ENCODE measurements at places on chromosomes 3 and 15. TPM values are rescaled to one million over a fixed set of nuclear protein-coding genes. Genes with fewer than 3 reads are reported as not detected.

- no peak overlapping the region for H3K4me3 ChIP-seq
- H3K27ac ChIP-seq, result no peak overlapping the region
- no peaks in the 10 kb centered on the region for H3K27me3 ChIP-seq
- peaks cover under 1% of the 10 kb centered on the region for H3K36me3 ChIP-seq
- H3K4me1 ChIP-seq, result peaks cover 18% of the 10 kb centered on the region
Measured at GRCh38 chr3:113690482-113690881, 6.0 kb downstream of the USF3 start.

DNA sequence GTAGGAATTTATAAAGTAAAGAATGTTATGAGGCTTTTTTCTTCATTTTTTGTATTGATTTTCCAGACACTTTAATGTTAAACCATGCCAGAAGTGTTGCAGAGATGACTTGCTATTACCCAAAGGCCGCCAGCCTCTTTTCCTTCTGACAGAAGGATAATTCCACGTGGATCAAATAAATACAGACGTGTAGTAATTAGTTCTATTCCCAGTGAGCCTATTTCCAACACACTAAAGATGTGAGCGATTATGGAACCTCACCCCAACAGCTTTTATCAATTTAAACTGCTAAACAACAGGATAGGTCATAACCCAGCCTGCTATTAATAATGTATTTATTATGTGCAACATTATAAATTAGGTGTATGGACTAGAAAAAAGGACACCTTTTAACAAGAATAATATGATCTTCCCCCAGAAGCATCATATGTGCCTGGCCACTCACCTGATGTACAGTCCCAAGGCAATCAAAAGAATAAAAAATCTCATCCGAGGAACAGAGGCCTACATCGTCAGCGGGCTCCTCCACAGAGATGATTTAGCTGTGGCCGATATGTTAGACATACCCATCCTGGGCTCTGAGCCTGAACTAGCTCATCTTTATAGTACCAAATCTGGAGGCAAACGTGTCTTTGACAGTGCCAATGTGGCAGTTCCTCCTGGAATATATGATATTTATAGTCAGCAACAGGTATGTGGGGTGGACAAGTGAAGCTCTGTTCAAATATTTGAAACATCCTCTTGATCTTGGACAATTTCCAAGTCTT is 125.9 kb upstream of the C15orf61 start:
- H3K36me3 ChIP-seq, result no peaks in the 10 kb centered on the region
- H3K27me3 ChIP-seq, result no peaks in the 10 kb centered on the region
- H3K4me3 ChIP-seq, result no peak overlapping the region
- H3K4me1 ChIP-seq, result no peaks in the 10 kb centered on the region
- H3K27ac ChIP-seq, result no peak overlapping the region

DNA sequence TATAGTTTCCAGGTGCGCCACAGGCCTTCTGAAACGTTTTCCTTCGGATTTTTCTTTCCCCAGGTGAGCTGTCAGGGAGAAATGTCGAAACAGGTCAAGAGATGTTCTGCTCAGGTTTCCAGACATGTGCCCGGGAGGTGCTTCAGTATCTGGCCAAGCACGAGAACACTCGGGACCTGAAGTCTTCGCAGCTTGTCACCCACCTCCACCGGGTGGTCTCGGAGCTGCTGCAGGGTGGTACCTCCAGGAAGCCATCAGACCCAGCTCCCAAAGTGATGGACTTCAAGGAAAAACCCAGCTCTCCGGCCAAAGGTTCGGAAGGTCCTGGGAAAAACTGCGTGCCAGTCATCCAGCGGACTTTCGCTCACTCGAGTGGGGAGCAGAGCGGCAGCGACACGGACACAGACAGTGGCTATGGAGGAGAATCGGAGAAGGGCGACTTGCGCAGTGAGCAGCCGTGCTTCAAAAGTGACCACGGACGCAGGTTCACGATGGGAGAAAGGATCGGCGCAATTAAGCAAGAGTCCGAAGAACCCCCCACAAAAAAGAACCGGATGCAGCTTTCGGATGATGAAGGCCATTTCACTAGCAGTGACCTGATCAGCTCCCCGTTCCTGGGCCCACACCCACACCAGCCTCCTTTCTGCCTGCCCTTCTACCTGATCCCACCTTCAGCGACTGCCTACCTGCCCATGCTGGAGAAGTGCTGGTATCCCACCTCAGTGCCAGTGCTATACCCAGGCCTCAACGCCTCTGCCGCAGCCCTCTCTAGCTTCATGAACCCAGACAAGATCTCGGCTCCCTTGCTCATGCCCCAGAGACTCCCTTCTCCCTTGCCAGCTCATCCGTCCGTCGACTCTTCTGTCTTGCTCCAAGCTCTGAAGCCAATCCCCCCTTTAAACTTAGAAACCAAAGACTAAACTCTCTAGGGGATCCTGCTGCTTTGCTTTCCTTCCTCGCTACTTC is 3.8 kb downstream of the BHLHE40 start:
- DNase-seq, result no peak
- H3K4me1 ChIP-seq, result peaks cover 34% of the 10 kb centered on the region
- H3K36me3 ChIP-seq, result peaks cover 63% of the 10 kb centered on the region
- H3K27ac ChIP-seq, result peak overlapping the region; percentile 97
- no peaks in the 10 kb centered on the region for H3K27me3 ChIP-seq
- peak overlapping the region; percentile 96 for H3K4me3 ChIP-seq

DNA sequence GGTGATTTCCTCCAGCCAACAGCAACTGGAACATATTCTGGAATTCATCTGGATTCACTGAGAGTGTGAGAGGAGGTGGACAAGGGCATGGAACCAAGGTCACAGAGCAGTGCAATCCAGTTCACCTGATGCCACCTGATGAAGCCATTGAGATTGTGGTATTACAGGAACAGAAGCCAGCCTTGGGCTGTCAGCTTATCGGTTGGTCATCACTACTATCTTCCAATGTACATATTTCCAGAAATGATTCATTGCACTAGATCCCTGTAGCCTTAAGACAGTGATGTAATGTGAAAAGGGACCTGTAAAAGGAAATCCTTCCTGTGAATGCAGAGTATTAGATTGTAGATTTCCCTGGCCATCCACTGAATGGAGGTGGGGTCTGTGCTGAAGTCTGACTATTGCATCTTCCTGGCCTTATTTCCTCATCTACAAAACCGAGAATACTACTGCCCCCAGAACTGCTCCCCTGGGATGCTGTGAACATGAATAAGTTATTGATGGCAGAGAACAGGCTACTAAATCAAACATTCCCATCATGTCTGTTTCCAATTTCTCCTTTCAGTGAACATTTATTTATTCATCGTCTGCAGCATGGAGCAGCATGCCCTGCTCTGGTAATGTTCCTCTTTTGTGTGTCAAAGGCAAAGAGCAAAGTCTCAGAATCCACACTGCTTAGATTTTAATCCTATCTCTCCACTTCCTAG is 47.4 kb upstream of the TPM1 start:
- DNase-seq, result no peak
- no peaks in the 10 kb centered on the region for H3K4me1 ChIP-seq
- no peaks in the 10 kb centered on the region for H3K36me3 ChIP-seq
- peaks cover 9% of the 10 kb centered on the region for H3K27me3 ChIP-seq
- H3K27ac ChIP-seq, result peak overlapping the region; percentile 29
- no peak overlapping the region for H3K4me3 ChIP-seq

DNA sequence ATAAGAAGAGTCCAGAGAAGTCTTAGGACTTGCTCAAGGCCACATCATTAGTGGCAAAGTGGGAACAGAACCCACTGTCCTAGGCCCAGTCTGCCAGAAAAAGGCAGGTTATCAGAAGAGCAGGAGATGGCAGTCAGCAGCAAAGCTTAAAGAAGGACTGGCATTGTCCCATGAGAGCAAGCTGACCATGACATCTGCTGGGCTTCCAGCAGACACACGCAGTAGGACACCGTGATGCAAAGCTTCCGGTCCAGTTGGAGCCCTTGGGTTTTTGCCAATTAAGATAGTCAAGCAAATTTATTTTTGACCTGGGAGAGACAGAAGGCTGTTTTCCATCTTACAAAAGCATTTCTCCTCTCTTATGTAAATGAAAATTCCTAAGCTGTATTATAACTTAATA is 42.1 kb downstream of the ZBTB38 start:
- H3K4me3 ChIP-seq, result peak overlapping the region; percentile 86
- DNase-seq, result no peak
- peaks cover 65% of the 10 kb centered on the region for H3K4me1 ChIP-seq
- H3K27me3 ChIP-seq, result no peaks in the 10 kb centered on the region

DNA sequence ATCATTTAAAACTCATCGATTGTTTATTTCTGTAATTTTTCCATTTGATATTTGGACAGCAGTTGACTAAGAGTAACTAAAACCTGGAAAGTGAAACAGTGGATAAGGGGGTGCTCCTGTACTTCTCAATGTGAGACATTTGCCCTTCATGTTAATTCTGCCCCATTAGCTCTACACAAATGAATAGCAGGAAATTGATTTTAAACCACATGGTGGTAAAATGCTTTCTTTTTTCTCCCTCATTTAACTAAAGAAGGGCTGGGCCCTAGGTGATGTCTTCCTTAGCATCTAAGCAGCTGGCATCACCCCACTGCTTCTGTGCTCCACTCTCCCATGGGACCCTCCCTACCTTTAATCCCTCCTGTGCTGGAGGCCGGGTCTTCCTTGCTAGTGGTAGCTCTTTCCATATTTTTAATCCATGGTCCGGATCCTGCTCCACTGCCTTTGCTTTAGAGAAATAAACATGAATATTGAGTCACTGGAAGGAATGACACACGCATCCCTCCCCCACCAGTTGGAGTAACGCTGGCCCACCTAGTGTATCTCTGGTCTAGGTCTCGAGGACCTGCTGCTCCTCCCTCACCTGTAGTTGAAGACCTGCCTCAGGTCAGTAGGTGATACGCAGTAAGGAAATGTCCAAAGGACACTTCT is 30.2 kb upstream of the LAMP3 start:
- no peak overlapping the region for H3K4me3 ChIP-seq
- no peak overlapping the region for H3K27ac ChIP-seq
- DNase-seq, result no peak
- H3K27me3 ChIP-seq, result no peaks in the 10 kb centered on the region
- H3K36me3 ChIP-seq, result no peaks in the 10 kb centered on the region
- H3K4me1 ChIP-seq, result no peaks in the 10 kb centered on the region

FANCI gene
- total RNA-seq, result 238 TPM

DNA sequence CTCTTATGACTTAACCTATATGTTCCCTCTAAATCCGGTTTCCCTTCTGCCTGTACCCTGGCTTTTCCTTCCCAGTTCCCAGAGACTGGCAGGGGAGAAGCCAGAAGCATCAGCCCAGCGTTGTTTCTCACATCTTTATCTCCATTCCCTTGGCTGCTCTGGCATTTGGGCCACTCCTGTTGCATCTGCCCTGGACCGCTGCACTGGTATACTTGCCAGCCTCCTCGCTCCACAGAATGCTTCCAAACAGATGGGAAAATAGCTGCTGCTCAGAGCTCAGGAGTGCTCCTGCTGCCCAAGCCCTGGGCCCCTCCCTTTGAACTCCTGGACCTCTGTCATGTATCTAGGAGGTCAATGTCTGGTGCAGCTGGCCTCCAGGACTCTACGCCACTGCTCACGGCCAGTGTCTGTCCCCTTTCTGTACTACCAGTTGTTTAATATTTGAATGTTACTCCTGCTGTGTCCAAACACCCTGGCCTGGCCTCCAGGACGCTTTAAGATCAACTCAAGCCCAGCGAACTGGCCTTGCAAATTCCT is 6.8 kb downstream of the SPINT1 start:
- H3K27me3 ChIP-seq, result no peaks in the 10 kb centered on the region
- H3K27ac ChIP-seq, result no peak overlapping the region
- no peak for DNase-seq
- H3K4me3 ChIP-seq, result no peak overlapping the region
- no peaks in the 10 kb centered on the region for H3K4me1 ChIP-seq

GRCh38 chr15:64134345-64134829 is 17.1 kb upstream of the SNX22 start:
- H3K4me1 ChIP-seq, result no peaks in the 10 kb centered on the region
- no peak overlapping the region for H3K4me3 ChIP-seq
- H3K36me3 ChIP-seq, result peaks cover 14% of the 10 kb centered on the region
- H3K27ac ChIP-seq, result no peak overlapping the region

OSBPL10 gene
- total RNA-seq, result 2.9 TPM

DNA sequence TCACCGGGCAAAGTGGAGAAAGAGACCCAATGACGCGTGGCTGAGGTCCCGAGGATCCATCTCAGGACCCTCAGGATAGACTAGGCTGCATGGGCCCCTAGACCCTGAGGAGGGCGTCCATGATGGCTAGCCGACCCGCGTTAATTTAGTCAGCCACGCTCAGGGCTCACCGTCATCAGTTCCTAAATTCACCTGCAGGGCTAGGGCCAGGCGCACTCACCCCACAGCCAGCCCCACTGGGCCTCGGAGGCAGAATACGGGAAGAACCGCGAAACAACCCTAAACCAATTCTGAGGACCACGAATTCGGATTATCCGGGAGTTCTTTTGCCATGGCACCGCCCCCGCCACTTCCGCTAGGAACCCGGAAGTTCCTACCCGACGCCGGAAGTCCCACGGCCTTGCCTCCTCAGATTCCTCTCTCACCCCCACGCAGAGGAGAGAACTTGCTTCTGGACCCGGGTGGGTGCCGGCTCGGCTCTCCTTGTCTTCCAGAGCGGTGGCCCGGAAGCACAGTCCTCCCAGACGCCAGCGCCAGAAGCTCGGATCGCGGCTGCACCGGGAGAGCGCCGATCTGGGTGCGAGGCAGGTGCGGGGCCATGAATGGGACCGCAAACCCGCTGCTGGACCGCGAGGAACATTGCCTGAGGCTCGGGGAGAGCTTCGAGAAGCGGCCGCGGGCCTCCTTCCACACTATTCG is at the start of the genes EAF1 and METTL6:
TSS of gene EAF1 (plus strand) at position 417 of the 699 bp plus-strand sequence. CDS start at position 599, 182 bp downstream.
TSS of gene METTL6 (minus strand) at position 363 of the 699 bp plus-strand sequence. CDS start 1,033 bp downstream, outside the sequence.
- no peaks in the 10 kb centered on the region for H3K27me3 ChIP-seq
- H3K36me3 ChIP-seq, result peaks cover 37% of the 10 kb centered on the region
- H3K4me3 ChIP-seq, result peak within 1 kb of the TSS; percentile 93

DNA sequence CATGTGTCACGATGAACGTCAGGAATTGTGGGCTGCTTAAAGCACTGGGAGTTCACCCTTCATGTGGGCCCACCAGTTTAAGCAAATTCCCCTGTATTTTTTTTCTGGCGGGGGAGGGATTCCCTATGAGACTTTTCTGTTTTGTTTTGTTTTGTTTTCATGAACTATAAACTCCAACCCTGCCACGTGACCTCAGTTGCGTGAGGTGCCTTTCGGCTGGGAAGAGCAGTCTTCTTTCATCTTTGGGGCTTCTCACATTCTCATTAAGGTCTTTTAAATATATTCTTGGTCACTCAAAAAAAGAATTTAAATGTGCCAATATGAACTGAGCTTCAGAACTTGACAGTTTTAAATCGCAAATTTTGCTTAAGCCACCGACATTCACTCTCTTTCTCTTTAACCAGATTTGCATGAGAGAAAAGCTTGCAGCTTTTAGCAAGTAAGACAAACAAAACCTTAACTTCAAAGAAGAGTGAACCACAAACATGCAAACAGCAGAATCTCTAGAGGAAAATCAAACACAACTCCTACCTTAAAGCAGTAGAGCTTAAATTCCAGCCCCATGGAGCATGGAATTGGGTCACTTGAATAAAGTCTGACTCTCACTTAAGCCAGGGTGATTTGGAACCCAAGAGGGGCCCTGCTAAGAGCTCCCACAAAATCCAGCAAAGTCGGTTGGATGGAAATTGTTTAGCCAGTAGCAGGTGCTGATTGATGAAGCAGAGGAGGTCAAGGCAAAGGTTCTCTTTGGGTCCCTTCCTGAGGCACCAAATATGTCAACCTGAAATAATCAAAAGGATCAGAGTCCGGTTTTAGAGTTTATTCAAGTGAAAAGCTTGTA is 699.8 kb upstream of the GBE1 start:
- H3K27me3 ChIP-seq, result no peaks in the 10 kb centered on the region
- no peak for DNase-seq
- peaks cover 4% of the 10 kb centered on the region for H3K36me3 ChIP-seq
- no peak overlapping the region for H3K27ac ChIP-seq

HAPLN3 gene
- 138 TPM for total RNA-seq
